Gastrocnemius medialis (tissue), 4 donors: ENCODE measurements at places on chromosomes 16 and 17. TPM values are rescaled to one million over a fixed set of nuclear protein-coding genes. Genes with fewer than 3 reads are reported as not detected.

The SHCBP1 gene
- not detected for total RNA-seq

- DNase-seq, result no peak
Measured at GRCh38 chr17:16377941-16378341, 3.0 kb upstream of the UBB start.

DNA sequence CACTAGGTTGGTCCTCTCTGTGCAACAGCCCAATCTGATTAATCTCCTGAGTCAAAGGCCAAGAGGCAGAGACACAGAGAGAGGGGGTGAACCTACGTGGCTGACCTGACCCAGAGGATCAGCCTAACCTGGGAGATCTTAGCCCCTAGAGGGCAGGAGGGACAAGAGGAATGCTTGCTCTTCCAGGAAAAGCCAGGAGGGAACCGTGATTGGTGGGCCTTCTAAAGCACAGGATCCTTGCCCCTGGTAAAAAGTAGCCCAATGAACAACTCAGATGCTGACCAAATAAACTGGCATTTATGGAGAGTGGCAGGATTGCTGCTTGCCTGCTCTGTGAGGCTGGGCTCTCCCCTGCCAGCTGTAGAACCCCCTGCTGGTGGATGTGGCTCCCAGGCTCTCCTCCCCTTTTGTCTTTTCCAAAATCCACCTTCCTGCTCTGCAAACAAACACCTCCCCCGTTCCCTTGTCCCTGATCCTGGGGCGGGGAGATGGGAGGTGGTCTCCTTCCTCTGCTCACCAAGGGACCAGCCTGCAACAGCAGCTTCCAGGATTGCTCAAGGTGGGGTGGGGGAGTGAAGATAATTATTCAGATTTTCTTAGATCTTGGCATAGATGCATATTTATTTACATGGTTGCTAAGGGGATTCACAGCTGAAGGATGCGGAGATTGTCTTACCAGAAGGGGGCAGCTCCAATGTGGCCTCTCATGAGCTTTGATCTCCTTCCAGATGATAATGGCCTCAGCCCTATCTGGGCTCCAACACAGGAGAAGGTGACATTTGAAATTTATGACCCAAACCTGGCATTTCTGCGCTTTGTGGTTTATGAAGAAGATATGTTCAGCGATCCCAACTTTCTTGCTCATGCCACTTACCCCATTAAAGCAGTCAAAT lies 71.9 kb downstream of the SDR42E1 start:
- no peak for DNase-seq

GRCh38 chr17:32503251-32504165 lies 16.7 kb downstream of the CDK5R1 start:
- no peak for DNase-seq
